ENCODE measurements at places on chromosomes 7 and 10. TPM values are rescaled to one million over a fixed set of nuclear protein-coding genes. Genes with fewer than 3 reads are reported as not detected.
A peak's percentile ranks its signal among the peaks of the same experiment; 100 is the strongest.

GRCh38 chr10:2861632-2862210, 205.6 kb upstream of the PFKP start:
- H3K27me3 ChIP-seq = peaks cover 1% of the 10 kb centered on the region
- H3K27ac ChIP-seq = no peak overlapping the region
- no peaks in the 10 kb centered on the region for H3K36me3 ChIP-seq
- H3K4me3 ChIP-seq = no peak overlapping the region
- H3K4me1 ChIP-seq = no peaks in the 10 kb centered on the region

GRCh38 chr7:142248166-142249160, 9.4 kb downstream of the PRSS58 start:
- no peaks in the 10 kb centered on the region for H3K4me1 ChIP-seq
- DNase-seq = no peak
- H3K36me3 ChIP-seq = no peaks in the 10 kb centered on the region

DNA sequence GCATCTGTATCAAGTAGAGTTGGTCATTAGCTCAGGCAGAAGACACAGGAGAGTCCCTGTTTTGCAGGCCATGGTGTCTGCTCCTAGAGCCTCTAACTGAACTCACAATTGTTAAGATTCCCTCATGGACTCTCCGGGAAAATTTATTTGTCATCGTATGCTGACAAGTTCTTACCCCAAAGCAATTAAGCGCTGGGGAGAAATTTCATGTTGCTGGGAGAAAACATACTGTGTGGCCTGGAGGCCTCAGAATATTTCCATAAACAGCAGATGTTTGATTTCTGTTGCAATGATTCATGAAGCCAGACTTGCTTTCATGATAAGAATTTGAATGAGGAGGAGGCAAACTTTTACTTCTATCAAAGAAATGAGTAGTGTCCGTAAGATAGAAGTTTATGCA, 583.2 kb downstream of the GATA3 start:
- H3K36me3 ChIP-seq = no peaks in the 10 kb centered on the region
- no peak overlapping the region for H3K4me3 ChIP-seq
- no peak overlapping the region for H3K27ac ChIP-seq
- no peak for DNase-seq
- H3K4me1 ChIP-seq = no peaks in the 10 kb centered on the region

DNA sequence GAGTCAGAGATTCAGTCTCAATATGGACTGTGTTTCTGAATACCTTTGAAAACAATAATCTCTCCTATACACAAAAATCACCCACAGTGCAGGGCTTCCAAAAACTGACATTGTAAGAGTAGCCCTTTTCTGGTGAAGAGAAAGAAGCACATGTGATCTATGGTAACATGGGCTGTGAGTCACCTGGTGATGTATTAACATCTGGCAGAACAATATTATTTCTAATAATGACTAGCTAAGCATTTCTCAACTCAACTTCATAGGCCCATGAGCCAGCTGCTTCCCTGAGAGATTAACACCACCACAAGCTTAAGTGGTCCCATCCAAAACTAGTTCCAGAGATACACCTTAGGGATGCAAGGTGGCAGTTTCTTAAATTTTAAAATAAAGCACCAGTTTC, 331.0 kb upstream of the NRP1 start:
- H3K4me3 ChIP-seq = no peak overlapping the region
- no peak for DNase-seq
- H3K27ac ChIP-seq = no peak overlapping the region
- no peaks in the 10 kb centered on the region for H3K36me3 ChIP-seq
- no peaks in the 10 kb centered on the region for H3K27me3 ChIP-seq

Gene CFAP43
- total RNA-seq = 0.24 TPM

DNA sequence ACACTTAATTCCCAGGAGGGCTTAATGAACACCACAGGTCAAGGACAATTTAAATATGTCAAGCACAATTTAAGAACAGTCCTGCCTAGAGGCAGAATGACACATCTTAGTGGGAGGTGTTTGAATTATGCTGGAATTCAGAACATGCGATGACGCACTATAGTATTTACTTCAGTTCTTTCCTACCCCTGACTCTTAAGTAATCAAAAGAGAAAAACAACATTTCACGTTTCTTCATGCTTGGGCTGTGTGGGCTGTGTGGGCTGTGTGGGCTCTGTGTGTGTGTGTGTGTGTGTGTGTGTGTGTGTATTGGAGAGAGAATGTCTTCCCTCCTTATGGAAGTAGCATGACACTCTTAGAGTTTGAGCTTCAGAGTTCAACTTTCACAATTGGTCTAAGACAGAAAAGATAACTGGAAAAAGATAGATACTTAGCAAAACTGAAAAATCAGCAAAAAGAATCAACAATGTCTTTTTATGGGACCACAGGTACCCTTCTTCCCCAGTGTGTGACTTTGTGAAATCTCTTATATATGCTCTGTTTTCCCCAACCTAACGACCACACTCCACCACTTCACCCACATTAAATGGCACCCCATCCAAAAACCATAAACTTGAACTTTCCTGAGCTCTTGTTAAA, 33.7 kb upstream of the CABCOCO1 start:
- DNase-seq = peak; percentile 7
- no peak overlapping the region for H3K27ac ChIP-seq
- no peaks in the 10 kb centered on the region for H3K27me3 ChIP-seq
- H3K36me3 ChIP-seq = no peaks in the 10 kb centered on the region
